ENCODE measurements at places on chromosomes 1 and 21.

DNA sequence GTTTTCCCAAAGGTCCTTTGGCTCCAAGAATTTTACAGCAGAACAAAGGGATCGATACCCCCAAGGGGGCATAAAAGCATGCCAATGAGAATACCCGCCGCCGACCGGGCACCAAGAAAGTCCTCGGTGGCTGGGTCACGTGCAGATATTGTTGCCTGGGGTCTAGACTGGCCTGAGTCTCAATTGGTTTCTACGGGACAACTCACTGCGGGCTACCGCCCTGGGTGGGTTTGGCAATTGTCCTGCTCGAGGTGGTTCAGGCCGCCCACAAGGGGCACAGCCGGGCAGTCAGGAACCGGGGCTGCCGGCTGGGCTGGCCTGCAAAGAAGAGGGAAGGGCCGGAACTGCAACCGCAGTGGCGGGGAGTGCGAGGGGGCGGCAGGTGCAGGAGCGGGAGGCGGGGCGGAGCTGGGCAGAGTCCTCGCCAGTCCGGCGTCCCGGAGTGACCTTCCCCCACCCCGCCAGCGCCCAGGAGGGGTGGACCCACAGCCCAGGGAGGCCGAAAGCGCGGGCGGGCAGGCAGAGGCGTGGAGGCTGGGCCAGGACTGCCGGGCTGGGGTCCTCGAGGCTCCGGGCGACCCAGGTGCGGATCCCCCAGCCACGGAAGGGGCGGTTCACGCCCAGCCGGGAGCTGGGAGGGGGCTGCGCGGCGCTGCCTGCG is 926 bp upstream of the ATP1B1 start:
- DNase-seq: peak; percentile 38

- DNase-seq: no peak
Observed at GRCh38 chr1:95449516-95449915, 215.5 kb downstream of the RWDD3 start.

DNA sequence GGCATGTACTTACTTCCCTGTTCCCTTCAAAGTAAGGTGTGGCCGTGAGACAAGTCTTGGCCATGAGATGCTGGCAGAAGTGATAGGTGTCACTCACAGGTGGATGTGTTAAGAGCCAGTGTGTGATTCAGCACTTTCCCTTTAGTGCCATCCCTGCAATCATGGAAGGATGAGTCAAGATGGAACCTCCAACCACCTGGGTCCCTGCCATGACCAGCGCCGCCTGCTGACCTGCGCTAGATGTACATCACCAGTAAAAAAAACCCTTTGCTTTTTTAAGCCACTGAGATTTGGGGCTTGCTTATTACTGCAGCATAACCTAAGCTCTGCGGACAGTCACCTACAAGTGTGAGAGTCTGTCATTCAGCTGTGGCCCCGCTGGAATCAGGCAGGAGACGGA is 71.7 kb downstream of the TOMM20 start:
- no peak for DNase-seq

DNA sequence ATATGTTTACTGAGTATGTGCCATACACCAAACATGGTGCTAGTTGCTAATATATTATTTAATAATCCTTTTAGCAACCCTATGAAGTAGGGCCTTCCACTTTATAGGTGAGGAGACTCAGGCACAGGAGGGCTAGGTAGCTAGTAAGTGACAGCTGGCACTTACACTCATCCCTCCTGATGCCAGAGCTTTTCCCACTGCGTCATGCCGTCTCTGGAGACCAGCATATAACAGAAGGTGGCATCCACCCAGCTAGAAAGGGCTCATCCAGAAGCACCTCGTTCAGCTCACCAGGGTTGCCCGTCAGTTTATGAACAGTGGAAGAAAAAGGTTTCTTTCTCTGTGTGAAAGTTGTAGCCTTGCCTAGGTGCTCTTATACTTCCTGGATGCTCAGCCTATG is 108.9 kb downstream of the NOS1AP start:
- DNase-seq: no peak

- DNase-seq: no peak
Observed at GRCh38 chr1:229381234-229381633, 38.4 kb upstream of the CCSAP start.

DNA sequence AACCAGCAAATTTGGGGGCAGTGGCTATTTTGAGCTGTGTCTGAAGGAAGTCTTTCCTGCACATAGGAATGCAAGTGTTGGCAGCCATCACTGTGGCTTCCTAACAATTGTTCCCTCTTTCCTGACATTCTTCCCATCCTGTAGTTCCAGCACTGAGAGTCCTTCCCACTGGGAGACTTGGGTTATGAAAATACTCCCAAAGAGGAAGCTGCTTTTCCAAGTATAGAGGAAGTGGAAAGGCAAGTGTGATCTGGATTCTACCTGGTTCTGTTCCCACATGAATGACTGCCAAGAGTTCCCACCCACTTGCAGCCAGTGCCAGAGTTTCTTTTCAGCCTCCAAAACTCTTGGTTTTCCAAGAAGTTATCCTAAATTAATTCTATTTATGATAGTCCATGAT is 98.5 kb upstream of the CD53 start:
- no peak for DNase-seq

DNA sequence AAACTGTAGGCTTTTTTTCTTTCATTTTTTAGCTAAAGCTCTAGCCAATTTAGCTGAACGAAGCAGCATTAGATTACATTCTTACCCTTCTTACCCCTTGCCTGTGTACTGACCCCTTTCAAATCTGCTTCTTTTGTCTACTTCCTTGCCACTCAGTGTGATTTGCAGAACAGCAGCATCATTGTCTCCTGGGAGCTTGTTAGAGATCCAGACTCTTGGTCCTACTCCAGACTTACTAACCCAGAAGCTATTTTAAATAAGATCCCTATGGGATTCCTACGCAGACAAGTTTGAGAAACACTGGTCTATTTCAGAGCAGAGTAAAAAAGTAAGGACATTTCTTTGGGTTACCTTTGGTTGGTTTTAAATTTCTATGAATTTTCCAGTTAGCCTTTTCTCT is 13.8 kb downstream of the LRRC39 start:
- no peak for DNase-seq

DNA sequence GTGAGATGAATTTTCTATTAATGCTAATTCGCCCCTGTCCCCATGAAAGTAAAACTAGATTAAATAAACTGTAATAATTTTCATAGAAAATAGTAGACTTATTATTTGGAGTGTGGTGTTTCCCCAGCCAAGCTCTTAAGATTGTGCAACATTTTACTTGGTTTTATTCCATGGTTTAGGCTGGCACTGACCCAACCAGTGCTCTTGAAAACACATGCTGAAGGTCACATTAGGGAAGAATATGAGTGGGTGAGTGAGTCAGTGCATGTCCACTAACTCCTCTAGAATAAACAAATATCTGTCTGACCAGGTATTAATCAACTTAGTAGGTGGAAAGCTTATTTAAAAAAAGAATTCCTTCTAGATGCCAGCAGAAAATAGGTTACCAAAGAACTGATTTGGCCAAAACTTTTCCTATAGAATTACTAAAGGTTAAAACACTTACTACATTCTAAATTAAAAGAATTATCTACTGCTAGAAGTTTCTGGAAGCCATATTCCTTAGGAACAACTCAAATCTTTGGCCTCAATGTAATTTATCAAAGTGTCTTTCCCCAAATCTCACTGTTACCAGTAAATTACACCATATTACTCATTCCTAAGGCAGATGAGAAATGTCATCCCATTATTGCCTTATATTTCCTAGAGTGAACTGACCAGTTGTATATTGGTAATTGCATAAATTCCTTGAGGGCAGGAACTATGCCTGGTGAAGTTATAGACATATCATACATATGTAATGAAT is 89.7 kb upstream of the RGS1 start:
- no peak for DNase-seq

DNA sequence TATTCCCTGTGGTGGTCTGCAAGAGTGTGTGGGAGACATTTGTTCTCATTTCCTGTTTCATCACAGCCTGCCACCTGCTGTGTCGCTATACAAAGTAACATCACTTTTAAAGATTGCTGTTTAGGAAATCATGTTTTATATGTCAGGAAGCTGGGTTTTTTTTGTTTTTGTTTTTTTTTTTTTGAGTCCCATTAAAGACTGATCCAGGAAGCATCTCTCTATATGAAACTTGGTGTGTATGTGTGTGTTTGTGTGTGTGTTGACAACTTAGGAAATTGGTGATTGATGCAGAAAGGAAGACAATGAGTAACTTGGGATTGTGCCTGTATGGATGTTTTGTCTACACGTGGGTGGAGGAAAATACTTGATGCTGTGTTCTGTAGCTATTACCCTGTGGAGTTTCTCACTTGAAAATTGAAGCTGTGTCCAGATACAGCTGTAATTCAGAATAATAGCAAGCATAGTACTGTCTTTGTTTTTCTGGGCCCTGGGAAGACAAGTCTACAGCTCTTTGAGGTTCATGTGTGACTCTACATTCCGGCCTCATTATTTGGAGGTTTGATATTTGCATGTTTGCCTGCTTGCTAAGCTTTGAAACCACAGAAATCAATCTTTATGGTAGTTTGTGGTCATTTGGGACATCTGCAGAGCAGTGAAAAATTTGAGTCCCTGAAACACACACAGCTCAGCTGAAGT is 47.9 kb downstream of the LAMC1 start:
- DNase-seq: no peak

- no peak for DNase-seq
Observed at GRCh38 chr1:119956306-119956705, 60.0 kb upstream of the ADAM30 start.

GRCh38 chr1:75421371-75421770 is 189.5 kb downstream of the SLC44A5 start:
- DNase-seq: no peak

GRCh38 chr1:221841251-221841982 is 99.5 kb upstream of the DUSP10 start:
- peak; percentile 54 for DNase-seq

GRCh38 chr1:17427696-17428660 is 11.5 kb downstream of the RCC2 start:
- no peak for DNase-seq

DNA sequence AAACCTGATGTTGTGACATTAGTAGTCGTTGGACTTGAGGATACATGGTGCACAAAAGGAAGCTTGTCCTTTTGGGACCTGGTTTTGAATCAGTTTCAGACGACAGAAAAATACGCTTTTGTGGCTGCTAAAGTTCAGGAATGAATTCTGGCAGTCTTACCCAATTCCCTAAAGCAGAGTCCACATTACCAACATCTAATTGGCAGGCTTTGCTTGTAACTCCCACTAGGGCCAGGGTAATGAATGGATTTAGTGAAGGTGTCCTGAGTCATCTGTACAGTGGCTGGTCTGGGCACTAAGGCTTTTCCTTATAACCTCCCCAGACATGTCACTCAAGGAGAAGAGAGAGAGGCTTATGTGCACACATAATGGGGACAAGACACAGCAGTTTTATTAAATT is 66.2 kb upstream of the RNPC3 start:
- no peak for DNase-seq

DNA sequence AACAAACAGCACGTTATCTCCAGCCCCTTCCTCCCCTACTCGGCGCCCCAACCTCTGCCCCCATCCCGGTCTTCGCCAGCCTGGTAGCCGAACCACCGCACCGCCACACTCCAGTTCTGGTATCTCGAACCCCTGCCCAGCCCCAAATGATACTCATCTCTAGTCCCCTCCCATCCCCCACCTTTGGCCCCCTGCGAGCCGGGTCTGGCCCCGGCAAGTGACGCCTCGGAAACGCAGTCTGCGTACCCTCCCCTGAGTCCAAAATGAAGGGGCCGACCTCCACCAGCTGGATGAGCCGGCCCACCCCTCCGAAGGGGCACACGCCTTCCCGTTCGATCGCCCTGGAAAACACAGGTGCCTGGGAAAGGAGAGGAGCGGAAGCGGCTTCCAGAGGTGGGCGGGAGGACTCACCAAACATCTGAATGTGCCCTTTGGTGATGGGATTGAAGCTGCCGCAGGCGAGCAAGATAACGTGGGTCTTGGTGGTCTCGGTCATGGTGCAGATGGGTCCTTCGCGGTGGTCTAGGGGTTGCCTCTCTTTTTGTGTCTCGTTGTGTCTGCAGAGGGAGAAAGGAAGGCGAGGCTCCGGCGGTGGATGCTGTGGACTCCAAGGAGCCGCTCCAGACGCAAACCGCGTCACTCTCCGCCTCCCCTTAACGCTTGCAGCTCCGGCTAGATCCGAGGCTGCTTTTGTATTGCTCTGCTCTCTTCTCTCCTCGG is at the start of gene NMNAT2:
Gene NMNAT2, minus strand, starts transcription at position 609 of the 720 bp plus-strand sequence. Its CDS starts 113 bp downstream, at position 496.
- no peak for DNase-seq

DNA sequence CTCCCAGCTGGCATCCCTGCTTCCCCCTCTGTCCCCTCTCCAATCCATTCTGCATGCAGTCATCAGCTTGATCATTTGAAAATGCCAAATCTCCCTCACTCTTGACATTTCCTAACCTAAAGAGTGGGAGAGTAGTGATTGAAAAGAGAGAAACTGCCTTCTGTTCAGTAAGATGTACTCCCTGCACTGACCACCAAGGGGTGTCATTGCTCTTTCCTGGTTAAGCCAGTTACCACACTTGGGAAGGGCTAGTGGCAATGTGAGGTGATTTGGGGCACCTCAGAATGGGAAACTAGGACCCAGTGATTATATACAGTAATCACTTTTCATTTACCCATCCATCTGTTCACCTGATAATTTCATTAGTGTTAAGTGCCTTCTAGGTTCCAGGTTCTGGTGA is 6.9 kb upstream of the TMEM269 start:
- DNase-seq: no peak

DNA sequence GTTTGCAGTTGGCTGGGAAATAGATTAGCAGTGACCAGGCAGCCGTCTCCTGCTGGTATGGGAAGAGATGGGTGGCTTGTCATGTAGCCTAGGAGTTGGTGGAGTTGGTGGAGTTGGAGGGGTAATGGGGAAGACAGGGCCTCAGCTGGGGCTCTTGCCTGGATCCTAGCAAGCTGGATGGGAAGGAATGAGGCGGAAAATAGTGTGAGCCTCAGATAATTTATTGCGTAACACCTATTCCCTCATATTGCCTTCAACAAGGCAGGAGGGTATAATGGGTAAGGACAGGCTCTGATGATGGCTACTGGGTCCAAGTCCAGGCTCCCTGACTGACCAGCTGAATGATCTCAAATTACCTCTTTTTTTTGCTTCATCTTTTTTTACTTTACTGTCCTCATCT is 12.6 kb downstream of the MAP7D1 start:
- no peak for DNase-seq

DNA sequence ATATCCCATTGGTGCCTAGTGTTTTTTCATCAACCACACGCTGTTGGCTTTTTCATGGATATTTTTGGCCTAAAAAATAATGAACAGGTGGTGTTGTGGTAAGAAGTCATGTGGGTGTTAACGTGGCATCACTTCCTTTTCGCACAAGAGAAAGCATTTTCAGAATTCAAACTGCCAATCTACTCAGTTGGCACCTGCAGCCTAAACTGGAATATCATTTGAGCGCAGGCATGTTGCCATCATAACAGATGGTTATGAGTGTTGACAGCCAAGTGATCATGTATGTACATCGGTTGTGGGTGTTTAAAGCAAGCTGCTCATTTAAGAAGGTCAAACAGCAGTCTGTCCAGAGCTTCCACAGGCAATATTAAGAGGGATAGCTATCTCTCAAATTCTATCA is 1963.0 kb downstream of the NCAM2 start:
- no peak for DNase-seq
